Left forelimb (tissue), 1 donor: ENCODE measurements at places on chromosomes 7 and 10.

GRCh38 chr10:112973046-112973445, 23.0 kb downstream of the TCF7L2 start:
- DNase-seq, result no peak

- no peak for DNase-seq
Observed at GRCh38 chr10:60708666-60709065, 69.6 kb upstream of the CDK1 start.

GRCh38 chr10:4041635-4042034, 256.6 kb upstream of the KLF6 start:
- no peak for DNase-seq

DNA sequence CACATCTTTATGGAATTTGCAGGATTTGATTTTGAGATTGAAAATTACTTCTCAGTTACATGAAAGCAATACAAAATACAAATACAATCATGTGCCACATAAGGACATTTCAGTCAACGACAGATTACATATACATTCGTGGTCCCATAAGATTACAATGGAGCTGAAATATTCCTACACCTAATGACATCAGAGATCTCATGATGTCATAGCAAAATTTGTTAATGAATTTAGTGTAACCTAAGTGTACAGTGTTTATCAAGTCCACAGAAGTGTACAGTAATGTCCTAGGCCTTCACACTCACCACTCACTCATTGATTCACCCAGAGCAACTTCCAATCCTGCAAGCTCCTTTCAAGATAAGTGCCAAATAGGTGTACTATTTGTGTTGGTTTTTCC, 126.5 kb downstream of the GPAM start:
- DNase-seq, result no peak

DNA sequence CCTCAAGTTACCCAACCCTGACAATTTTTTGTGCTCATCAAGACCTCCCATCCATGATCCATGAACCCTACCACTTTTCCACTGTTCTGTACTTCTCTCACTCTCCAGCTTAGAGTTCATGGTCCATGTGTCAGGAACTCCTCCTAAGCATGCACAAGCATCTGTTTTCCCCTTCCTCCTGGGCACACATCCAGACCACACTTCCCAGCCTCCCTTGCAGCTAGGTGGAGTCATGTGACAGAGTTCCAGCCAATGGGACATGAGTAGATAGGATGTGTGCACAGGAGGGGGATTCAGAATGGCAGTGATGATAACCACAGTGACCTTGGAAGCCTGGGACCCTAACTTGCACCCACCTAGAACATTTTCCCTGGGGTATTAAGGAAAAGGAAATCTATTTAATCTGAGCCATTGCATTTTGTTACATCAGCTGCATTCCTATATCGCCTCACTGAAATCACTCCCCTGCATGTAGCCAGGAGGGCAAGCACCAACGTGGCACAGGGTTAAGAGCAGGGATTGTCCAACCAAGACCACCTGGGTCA, 9.6 kb upstream of the FRMPD2 start:
- DNase-seq, result no peak

- no peak for DNase-seq
Observed at GRCh38 chr7:33471636-33472242, 342.4 kb downstream of the BBS9 start.

- DNase-seq, result peak; percentile 77
Observed at GRCh38 chr10:33336582-33337325, 2.3 kb upstream of the NRP1 start.

- peak; percentile 47 for DNase-seq
Observed at GRCh38 chr7:1314021-1314907, 81.6 kb downstream of the UNCX start.

DNA sequence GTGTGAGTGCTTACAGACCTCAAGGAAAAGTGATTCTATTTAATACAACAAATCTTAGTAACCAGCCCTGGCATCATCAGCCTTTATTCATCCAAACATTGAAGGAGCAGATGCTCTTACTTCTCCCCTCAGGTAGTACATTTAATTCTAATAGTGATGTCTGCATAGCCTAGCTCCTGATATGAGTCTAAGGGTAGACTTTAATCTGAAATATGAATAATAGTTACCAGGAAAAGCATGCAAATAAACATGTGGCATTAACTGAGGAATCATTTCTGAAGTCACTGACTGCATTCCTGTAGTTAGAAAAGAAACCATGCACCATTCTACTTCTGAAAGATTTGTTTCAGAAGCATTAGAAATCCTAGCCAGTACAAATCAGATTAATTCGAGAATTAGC, 25.7 kb upstream of the LMBR1 start:
- no peak for DNase-seq

DNA sequence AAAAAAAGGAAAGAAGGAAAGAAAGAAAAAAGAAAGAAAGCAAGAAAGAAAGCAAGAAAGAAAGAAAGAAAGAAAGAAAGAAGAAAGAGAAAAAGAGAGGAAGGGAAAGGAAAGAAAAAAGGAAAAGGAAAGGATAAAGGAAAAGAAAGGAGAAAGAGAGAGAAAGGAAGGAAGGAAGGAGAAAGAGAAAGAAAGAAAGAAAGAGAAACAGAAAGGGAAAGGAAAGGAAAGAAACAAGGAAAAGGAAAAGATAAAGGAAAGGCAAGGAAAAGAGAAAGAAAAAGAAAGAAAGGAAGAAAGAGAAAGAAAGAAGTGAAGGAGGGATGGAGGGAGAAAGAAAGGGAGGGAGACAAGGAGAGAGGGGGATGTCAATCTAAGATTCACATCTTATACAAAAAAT, 20.8 kb upstream of the SFTPA2 start:
- no peak for DNase-seq

DNA sequence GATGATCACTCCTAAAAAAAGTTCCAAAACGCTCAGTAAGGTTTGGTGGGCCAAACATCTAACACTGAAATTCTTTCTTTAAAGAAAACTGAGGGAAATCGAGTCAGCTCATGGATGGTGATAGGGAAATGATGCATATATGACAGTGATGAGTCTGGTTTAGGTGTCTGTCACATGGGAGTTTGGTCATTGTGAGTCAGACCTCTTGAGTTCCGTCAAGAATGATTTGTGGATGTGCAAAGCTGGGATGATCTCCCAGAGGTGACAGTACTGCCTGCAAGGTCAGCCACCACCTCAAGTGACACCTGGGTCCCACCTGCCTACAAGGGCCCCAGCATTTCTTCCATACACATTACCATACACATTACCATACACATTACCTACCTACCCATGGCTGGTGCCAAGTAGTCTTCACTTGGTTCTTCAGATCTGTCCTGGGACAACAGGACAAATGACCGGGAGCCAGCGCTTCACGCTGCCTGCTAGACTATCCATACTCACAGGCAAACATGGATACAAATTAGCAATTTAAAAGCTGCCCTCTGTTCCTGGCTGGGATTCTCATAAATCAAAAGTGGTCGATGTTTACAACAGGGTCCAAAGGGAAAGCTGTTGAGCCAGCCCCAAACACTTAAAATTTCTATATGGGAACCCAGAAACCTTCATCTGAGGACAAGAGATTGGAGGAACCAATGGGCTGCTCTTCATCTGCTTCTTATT, 128.4 kb downstream of the ADAM12 start:
- no peak for DNase-seq

GRCh38 chr7:30348083-30348560, 63.7 kb downstream of the ZNRF2 start:
- no peak for DNase-seq

DNA sequence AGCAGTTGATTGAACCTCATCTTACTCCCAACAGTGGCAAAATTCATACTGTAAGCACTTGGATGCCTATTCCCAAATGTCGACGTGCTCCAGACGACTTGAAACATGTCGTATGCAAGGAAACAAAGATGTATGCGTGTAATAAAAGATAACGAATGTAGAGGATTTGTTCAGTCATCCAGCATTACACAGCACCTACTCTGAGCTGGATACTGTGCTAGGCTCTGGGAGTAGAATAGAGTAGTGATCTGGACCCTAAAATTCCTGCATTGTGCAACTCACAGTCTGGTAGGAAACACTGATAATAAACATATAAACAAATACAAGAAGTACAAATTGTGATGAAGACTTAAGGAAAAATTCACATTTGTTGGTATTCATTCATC, 5.6 kb upstream of the TBX20 start:
- no peak for DNase-seq

DNA sequence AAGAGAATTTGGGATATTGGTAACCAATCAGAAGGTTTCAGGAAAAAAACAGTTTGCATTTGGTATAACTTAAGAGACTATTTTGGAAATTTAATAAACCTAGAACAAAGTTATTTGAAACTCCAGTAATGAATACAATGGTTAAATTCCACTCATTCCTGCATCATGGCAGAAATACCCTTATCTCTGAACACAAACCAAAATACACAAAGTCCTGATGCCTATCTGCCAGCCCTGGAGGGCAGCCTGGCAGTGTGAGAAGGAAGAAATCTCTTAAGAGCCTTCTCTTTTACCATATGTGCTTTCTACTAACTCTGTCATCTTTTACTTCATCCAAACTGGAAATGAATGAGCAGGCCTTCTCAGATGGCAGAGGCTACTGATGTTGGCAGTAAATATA, 147.1 kb upstream of the LYZL1 start:
- DNase-seq, result no peak

GRCh38 chr7:101418694-101419093, 56.0 kb downstream of the COL26A1 start:
- no peak for DNase-seq

- DNase-seq, result no peak
Observed at GRCh38 chr7:15559416-15559928, 2.3 kb downstream of the AGMO start.

GRCh38 chr10:35007858-35008301, 82.3 kb downstream of the CUL2 start:
- no peak for DNase-seq

DNA sequence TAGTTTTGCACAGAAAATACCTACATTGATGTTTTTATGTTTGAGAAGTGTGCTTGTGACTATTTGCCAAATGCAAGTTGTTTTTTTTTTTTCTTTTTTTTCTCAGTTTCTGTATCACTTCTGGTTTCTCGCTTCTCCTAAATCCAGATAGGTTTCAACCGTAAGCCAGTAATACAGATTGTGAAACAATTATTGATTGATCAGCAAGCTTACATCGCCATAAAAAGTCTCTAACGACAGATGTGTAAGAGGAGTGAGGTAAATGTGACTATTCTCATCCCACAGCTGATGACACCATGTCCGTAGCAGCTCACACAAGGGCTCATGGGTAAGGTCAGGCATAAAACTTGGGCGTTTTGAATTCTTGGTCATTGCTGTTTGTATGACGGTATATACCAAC, 202.8 kb upstream of the AKR1E2 start:
- DNase-seq, result no peak

DNA sequence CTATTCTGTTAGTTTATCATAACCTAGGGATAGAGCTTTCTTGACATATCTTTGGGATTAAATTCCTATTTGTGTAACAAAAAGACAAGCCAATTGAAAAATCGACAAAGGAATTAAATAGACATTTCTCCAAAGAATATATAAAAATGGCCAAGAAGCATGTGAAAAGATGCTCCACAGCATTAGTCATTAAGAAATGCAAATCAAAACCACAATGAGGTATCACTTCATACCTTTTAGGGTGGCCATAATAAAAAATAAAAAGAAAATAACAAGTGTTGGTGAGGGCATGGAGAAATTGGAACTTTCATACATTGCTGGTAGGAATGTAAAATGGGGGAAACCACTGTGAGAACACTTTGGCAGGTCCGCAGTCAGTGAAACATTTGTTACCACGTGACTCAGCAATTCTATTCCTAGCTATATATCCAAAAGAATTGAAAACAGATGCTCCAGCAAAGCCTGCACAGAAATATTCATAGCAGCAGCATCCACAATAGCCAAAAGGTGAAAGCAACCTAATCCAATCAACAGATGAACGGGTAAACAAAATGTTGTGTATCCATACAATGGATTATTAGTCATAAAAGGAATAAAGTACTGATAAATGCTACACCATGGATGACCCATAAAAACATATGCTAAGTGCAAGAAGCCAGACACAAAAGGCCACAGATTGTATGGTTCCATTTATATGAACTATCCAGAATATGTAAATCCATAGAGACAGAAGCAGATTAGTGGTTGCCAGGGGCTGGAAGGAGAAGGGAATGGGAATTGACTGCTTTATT, 20.5 kb downstream of the SPAG6 start:
- DNase-seq, result no peak

GRCh38 chr10:102117391-102118159, 2.6 kb downstream of the LDB1 start:
- DNase-seq, result peak; percentile 89

DNA sequence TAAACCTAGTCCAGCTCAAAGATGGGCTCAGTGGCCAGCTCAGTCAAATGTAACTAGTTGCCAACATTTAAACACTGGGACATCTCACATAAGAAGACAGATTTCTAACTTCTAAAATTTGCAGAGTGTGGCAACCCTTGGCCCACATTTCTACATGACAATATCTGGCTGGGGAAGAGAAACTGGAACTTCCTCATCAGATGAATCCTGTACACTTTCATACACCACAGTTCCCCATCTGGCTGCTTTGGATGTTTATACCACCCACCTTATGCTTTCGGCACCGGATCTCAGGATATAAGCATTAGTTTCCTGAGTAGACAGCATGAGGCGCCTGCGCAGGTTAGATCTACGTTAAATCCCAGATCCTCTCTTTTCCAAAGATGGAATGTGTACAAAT, 199.3 kb downstream of the PRKG1 start:
- DNase-seq, result no peak

DNA sequence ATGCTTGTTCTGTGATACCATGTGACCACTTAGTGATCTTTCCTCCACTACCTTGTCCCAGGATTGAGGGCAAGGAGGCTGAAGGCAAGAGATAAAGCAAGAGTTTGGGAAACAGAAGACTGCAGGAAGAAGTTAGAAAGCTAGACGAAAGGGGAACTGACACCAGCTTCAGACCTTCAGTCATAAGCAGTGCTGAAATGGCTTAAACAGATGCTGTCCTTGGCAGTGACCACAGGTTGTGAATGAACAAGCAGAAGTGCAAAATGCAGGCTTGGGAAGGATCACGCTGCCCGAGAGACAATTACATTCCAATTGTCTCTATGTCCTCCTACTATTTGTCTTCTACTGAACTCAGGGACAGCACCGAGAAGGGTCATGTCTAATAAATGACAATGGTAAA, 704.9 kb upstream of the AUTS2 start:
- no peak for DNase-seq

DNA sequence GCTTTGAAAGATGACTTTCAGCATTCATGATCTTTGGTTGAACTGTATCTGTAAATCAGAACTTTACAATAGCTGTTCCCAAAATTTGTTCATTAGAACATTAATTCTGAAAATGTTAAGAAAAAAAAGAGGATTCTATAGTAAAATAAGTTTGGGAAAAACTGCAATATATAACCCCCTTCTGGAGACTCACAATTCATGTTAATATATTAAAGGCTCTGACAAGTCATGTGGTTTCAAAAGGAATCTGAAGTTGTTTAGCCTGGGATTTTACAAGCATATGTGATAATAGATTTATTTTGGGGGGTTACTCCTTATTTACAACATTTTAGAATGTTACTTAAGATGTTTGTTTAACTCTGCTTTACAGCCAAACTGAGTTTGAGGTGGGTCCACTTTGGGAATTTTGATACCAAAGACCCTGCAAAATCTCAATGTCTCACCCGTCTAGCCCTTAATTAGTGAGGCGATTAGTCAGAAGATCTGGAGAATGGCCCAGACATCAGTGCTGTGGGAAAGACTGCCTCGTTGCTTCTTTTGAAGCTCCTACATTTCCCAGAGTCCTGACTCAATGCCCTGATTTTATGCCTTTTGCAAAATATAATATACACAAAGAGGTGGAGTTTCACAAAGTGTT, 40.0 kb downstream of the CDK1 start:
- DNase-seq, result no peak

- no peak for DNase-seq
Observed at GRCh38 chr10:71816421-71816851, 34.6 kb downstream of the PSAP start.
